ENCODE measurements at places on chromosomes 2 and 18.

DNA sequence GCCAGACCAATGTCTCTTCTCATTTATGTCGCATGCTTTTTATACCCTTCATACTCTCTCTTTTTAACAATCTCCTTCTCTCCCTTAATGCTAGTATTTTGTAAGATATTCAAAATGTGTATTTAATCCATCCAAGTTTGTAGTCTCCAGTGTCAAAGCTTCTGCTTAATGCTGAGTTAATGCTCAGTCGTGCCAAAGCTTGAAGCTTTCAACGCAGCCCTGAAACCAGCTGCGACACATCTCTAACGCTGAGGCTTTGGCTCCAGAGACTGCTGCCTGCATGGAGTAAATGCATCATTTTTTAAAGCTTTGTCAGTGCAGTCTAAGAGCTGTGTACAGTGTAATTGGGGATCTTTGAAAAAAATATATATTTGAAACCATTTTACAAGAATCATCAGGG is 2108.8 kb upstream of the PIK3C3 start:
- no peak for DNase-seq

DNA sequence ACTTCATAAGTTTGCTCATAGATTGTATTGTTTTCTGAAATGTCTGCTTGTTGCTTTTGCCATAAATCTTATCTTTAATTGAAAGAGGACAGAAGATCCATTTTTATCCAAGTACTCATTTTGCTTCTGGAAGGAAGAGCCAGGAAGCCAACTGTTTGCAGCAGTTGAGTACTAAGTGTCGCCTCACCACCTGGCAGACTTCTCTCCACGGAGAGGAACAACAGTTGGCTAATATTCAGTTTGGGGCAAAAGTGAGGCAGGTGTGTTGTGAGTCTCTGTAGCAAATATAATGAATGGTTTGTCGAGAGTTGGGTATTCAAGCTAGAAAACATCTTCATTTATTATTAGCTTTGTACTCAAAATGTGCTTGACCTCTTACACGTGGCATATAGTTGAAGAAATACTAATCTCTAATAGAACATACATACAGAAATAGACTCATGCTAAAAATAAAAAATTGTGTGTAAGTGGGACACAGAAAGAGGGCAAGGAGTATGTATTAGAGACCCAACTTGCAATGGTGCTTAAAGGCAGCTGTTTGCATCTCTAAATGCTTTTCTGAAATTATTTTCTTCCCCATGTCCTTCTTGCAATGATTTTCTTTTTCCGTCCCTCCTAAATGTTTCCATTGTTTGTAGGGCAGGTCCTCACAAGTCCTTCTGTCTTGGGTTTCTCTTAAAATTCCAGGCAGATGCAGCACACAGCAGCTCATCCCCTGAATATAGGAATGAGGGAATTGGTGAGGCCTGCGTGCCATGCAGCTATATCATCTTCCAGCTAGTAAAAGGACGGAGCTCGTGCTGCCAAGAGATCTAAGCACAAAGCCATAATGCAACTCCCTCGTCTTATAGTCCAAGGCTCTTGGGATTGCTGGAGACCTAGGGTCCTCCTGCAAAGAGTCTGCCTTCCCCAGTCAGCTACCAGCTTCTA is 44.8 kb upstream of the MAP3K20 start:
- DNase-seq = no peak

DNA sequence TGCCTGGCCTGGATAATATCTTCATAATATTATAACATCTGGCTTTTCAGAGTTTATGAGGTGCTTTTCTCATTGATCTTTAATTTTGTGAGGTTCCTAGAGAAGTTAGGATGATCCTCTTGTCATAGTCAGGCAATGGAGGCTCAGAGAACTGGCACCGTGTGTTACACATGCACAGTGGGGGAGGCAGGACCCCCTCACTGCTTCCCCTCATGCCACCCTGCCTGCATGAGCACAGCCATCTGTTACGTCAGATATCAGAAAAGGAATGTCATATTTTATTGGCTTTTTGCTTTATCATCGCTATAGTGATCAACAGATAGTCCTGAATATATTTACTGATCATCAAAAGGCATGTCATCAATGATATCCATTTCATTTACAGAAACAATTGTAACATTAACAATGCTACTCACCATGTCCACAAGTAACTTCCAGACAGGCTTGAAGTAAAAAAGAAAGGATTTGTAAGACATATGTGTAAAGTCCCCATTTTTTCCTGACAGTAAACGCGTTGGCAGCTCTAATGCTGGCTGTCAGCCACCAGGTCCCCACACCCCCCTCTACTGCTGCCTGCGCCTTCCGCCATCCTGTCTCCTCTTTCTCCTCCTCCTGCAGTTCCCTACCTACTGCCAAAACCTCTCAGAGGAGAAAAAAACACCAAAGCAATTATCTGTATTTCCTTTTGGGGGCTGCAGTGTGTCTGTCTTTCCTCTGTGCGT is 18.8 kb downstream of the ENOSF1 start:
- DNase-seq = no peak

- no peak for DNase-seq
Measured at GRCh38 chr2:165373278-165374010, 96.1 kb upstream of the CSRNP3 start.

- no peak for DNase-seq
Measured at GRCh38 chr2:122117371-122117770, 361.9 kb downstream of the TSN start.

DNA sequence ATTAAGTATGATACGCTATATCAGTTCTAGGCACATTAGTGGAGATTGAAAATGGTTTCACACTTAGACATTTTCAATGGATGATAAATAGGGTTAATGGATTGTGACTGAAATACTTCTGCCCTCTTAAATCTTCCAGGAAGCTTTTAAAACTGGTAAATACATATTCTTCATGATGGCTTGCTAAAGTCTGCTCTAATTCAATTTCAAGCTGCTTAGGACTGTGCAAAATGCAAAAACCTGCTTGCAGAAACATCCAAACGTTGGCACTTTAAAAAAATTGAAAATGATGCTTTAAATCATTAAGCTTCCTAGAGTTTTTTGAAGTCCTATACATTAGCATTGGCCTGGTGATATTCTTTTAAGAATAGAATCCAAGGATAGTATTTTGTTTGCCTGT is 214.8 kb upstream of the FSHR start:
- DNase-seq = no peak

GRCh38 chr2:191280290-191280689 is 35.1 kb downstream of the MYO1B start:
- no peak for DNase-seq

DNA sequence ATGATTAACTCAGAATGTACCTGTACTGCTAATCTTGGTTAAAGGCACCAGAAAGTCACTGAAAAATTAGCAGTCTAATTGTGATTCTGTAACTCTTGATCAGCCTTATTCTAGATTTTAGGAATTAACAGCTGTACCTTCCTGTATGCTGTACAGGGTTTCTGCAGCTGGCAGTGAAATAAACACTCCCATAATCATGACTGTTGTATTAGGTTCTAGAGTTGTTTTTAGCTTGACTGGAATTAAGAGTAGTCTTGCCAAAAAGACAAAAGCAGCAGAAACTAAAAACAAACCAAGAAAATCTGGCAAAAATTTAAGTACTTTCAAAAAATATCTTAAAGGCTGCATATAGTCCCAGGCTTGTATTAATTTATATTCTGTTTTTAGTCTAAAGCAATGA is 103.5 kb downstream of the SOS1 start:
- DNase-seq = no peak

- no peak for DNase-seq
Measured at GRCh38 chr2:72127401-72128058, 20.1 kb downstream of the CYP26B1 start.

GRCh38 chr2:104448661-104449440 is 405.1 kb upstream of the POU3F3 start:
- no peak for DNase-seq

- DNase-seq = no peak
Measured at GRCh38 chr2:145751629-145752028, 1231.7 kb upstream of the ZEB2 start.

GRCh38 chr18:36752929-36753865 is 75.6 kb downstream of the TPGS2 start:
- no peak for DNase-seq

DNA sequence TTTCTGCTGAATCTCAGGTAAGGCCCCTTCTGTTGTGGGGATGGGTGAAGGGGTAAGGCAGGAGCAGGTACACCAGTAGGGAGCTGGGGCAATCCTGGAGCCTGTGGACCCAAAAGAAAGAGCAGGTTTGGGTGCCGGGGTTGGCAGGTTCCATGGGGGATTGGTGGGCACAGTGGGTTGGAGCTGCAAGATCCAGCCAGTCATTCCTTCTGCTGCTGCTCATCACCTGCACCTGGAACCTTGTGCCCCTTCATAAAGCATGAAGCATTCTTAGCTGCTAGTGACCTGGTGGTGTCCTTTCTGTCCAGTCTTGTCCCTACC is 24.9 kb downstream of the FHOD3 start:
- DNase-seq = no peak

- DNase-seq = no peak
Measured at GRCh38 chr2:234969306-234970098, 17.7 kb downstream of the SH3BP4 start.
